ENCODE measurements at places on chromosomes 2 and 18. TPM values are rescaled to one million over a fixed set of nuclear protein-coding genes. Genes with fewer than 3 reads are reported as not detected.

DNA sequence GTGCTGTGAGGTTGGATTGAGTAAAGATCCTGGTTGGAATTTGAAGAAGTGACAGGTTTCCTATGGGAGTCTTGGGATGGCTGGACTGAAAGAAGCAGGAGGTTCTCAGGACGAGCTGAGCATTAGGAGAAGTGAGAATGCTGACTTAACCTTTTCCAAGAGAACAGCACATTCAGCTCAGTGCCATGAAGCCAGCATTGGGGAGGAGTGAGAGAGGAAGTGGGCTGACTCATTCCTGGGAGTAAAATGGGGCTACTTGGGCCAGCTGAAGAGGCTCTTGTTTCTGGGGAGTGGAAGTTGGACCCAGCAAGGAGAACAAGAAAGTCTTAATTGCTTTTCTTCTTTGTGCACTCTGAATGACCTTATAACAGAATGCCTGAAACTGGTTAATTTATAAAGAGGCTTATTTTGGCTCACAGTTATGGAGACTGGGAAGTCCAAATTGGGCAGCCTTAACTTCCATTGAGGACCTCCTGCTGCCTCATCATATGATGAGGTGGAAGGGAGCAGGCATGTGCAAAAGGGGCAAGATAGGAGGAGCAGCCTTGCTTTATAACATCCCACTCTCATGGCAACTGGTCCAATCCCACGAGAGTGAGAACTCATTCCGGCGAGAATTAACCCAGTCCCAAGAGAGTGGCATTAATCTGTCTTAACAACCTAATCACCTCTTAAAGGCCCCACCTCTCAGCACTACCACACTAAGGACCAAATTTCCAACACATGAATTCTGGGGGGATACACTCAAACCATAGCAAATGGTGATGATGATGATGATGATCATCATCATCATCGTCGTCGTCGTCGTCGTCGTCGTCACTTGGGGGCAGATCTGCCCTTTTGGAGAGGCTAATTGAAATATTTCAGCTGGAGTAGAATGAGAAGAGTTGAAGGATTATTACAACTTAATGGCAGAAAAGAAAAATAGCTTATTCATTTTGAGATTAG, 26.1 kb downstream of the DGUOK start:
- no peak for DNase-seq

Gene KRTCAP3
- 13.6 TPM for total RNA-seq

- no peak for DNase-seq
Observed at GRCh38 chr2:28991460-28991859, 10.4 kb downstream of the TOGARAM2 start.

DNA sequence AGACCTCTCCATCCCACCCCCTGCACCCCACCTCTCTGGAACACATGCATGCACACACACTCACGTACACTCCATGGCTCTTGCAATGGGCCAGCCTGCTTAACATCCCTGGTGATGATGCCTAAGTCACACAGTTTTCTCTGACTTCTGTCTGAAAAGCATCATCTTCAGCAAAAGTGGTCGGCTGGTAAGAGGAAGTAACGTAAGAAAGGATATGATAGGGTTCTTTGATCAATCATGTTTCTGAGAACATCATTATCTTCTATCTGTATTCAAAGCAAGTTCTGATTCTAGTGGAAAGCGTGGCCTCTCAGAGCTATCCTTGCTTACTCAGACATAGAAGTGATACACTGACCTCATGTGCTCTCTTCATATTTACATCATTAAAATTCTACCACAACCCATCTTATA, 11.4 kb upstream of the NDUFV2 start:
- DNase-seq: no peak

- no peak for DNase-seq
Observed at GRCh38 chr2:168091986-168092385, 155.4 kb downstream of the STK39 start.

Gene DOK6
- 21.3 TPM for total RNA-seq

Gene REG3G
- 0.58 TPM for total RNA-seq

DNA sequence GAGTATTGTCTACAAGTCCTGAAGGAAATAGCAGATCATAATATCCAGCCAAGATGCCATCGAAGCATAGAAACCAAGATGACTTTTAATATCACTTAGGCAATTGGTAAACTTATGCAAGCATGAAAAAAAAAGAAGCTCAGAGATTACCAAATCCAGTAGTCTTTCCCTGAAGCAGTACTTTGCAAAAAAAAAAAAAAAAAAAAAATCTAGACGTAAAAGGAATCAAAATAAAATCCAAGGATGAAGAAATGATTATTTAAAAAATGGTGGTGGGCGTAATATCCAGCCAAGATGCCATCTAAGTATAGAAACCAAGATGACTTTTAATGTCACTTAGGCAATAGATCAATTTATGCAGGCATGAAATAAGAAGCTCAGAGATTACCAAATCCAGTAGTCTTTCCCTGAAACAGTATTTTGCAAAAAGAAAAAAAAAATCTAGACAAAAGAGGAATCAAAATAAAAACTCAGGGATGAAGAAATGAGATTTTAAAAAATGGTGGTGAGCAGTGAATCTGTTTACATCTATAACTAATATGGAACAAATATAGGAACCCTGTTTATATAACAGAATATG, 108.8 kb downstream of the GYPC start:
- no peak for DNase-seq

DNA sequence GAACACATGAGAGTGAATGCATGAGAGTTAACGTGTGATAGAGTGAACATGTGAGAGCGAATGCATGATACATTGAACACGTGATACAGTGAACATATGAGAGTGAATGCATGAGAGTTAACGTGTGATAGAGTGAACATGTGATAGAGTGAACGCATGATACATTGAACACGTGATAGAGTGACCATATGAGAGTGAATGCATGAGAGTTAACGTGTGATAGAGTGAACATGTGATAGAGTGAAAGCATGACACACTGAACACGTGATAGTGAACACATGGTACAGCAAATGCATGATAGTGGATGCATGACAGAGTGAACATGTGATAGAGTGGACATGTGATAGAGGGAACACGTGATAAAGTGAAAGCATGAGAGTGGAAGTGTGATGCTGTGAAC, 517.9 kb downstream of the EIPR1 start:
- no peak for DNase-seq

DNA sequence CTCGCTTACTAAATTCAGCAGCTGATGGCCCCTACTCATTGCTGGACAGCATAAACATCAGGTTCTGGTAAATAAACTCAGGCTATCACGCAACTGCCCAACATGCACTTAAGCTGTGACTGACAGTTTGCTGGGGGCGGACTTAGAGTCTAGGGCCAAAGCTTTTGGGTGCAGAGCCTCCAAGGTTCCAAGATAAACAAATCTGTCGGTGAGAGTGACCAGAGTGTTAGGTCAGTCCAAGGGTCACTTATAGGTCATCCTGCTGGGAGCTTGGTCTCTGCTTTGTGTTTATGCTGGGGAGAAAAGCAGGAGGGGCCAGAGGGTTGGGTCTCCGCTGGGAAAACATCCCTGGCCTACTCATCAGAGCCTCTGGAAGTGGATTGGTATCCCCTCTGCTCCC, 188.6 kb upstream of the GATA6 start:
- DNase-seq: no peak

GRCh38 chr2:70472221-70472890, 81.3 kb downstream of the TGFA start:
- DNase-seq: peak; percentile 11

DNA sequence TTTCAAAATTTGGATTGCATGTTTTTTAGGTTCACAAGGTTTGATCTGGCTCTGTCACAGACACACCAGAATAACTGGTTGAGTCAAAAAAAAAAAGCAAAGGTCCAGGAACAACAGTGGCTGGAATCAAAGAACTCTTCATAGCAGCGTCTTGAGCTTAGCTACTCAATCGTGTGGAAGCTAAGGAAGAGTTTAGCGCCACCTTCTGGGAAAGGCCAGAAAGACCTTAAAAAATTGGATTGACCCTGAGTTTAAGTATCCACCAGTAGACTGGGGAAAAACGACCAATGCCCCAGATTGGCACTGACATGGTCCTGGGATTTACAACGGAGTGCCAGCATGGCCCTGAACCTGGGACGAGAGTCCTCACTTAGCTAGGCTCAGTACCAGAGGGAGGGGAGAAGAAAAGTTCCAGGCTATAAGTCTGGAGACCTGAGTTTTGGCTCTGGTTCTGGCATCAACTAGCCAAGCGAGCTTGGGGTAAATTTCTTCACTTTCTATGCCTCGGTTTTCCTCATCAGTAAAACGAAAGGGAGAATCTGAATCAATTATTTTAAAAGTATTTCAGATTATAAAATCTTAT, 71.1 kb upstream of the TFCP2L1 start:
- peak; percentile 85 for DNase-seq

GRCh38 chr2:191255756-191256312, 10.6 kb downstream of the MYO1B start:
- no peak for DNase-seq

GRCh38 chr18:60092073-60092472, 192.3 kb downstream of the PMAIP1 start:
- DNase-seq: no peak

- DNase-seq: no peak
Observed at GRCh38 chr2:169702996-169703395, 8.7 kb downstream of the PHOSPHO2 start.

Gene RUFY4
- 0.31 TPM for total RNA-seq

DNA sequence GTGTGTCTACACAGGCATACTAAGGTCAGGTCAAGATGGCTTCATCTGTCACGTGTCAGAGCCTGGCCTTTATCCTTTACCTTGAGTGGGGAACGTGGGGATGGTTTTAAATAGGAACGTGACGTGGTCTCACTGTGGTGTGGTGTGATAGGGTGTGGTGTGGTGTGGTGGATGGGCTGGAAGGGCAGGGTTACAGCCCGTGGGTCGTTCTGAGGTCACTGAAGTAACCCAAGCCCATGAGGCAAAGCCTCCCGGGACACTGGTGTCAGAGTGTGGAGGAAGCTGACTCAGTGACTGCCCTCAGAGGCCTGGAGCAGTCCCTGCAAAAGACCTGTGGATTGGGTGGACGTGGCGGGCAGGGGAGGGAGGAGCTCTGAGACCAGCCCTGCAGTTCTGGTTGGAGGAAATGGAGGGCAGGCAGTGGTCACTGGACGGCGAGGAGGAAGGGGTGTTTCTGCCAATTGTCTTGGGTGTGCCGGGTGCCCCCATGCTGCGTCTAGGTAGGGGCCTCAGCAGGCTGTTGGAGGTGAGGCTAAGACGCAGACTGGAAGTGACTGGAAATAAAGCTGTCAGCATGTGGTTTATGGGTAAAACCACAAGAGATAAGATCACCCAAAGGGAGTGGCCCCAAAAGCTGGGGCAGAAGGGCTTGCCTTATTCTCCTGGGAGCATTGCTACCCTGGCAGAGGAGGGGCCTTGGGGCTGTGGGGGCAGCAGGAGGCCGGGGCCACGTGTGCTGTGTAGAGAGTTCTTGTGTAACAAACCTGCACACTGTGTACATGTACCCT, 84.8 kb downstream of the SH3RF3 start:
- no peak for DNase-seq

Gene GLI2
- total RNA-seq: 5.8 TPM

DNA sequence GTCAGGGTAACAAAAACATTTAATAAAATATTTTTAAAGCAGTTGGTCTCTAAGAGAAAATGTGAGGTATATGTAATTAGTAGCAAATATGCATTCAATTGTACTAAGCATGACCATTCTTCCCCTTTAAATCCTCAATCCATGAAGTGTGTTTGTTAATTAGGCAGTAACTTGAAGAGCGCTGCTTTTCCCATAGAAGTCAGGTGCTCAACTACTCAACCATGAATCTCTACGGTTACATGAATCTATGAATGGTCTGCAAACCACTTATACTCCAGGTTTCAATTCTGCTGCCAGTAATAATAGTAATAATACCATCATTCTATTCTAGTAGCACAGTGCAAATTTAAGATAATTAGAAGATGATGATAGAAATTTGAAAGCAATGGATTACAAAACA, 55.8 kb downstream of the SLC8A1 start:
- DNase-seq: no peak

Gene ARHGEF4
- 15.9 TPM for total RNA-seq

- DNase-seq: no peak
Observed at GRCh38 chr2:54468673-54469072, 12.5 kb downstream of the SPTBN1 start.

Gene LHCGR
- total RNA-seq: 0.12 TPM

Gene BMP10
- 0.31 TPM for total RNA-seq

Gene SPATA3
- total RNA-seq: not detected

- DNase-seq: no peak
Observed at GRCh38 chr2:163692611-163693482, 43.0 kb downstream of the FIGN start.

DNA sequence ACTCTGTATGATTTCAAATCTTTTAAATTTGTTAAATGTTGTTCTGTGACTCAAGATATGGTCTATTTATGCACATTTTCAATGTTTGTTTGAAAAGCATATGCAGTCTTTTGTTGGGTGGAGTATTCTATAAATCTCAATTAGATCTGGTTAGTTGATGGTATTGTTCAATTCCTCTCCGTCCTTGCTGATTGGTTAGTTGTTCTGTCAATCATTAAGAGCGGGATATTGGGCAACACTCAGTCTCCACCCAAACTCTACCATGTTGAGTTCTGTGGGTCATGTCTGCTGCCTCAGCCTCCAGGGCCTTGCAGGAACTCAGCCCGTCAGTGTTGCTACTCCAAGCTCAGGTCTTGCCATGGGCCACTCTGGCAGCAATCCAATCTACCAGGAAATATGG, 118.9 kb downstream of the VWA3B start:
- no peak for DNase-seq

DNA sequence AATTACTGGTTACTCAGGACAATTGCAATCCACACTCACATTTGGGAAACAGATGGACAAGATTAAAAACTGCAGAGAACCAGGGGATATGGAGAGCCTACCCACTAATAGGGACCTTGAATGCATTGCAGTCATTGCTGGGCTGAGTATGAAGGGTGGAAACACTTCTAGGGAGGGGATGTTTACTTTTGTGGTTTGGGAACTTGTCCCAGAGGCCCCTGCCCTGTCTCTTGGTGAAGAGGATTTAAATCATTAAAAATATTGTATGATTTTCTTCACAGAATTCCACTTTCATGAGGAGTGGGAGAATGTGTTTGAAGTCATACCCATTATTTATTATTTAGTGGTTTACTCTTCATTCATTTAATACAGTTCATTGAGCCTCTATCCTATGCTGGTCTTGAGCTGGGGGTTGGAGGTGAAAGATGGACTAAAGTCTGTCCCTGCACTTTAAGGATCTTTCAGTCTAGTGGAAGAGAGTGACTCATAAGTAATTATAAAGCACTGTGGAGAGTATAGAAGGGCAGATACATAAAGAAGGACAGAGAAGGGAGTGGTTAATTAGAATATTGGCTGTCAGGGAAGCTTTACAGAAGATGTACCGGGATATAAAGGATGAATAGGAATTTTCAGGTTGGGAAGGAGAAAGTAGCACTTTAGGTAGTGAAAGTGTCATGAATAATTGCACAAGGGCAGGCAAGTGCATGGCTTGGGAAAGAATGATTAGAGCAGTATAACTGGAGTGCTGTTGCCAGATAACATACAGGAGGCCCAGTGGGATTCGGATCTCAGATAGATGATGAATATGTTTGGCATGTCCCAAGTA, 313.4 kb downstream of the LPIN1 start:
- peak; percentile 22 for DNase-seq

Measured in lung (tissue), 17 donors.